NCI-H146 (cell line): ENCODE measurements at places on chromosomes 5 and 9.
A peak's percentile ranks its signal among the peaks of the same experiment; 100 is the strongest.

GRCh38 chr5:112165399-112165798, 253.7 kb downstream of the EPB41L4A start:
- no peak for DNase-seq

DNA sequence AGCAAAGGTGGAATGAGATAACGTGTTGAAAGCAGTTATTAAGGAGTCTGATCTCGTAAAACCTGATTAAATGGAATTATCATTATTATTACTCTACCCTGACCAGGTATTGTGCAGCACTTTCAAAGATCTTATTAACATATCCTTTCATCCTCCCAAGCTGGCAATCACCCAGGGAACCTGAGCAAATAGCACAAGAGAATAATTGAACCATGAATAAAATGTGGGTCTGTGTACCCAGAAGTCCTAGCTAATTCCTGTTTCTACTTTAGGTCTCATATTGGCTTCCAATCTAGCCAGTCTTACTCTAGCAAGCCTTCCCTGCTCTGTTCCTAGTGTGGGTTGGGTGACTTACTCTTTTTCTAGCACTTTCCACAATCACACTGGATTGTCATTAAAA, 162.2 kb upstream of the STK32A start:
- DNase-seq, result peak; percentile 92

GRCh38 chr9:35515766-35516165, 25.9 kb downstream of the RUSC2 start:
- no peak for DNase-seq

- peak; percentile 63 for DNase-seq
These were observed 305.1 kb downstream of the PSAT1 start for GRCh38 chr9:78601957-78602565.

DNA sequence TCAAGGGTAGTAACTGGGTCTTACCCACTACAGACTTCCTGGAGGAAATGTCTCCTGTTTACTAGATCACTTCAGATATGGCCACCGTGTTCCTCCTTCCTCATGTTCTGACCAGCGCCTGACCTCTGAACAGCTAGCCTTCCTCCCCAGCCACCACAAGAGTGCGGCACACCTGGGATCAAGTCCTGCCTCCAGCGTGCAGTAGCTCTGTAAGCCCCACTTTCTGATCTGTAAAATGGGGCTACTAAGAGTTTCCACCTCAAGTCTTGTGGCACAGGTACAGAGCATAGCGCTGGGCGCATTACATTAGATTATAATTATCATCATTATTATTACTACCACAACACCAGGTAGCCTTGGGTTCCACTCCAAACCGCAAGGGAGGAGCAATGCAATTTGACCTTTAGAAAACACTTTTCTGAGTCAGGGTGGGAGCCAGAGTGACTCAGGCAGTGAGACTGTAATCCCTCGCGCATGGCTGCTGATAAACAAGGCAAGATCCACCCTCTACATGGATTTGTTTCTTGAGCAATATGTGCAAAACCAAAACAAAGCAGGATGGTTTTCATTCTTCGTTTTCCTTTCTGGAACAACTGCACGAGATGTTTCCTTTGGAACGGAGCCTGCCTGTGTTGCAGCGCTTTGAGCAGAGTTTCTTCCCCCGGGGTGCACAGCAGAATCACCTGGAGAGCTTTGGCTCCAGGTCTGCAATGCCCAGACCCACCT, 65.0 kb upstream of the ANGPTL2 start:
- DNase-seq, result no peak

GRCh38 chr9:96173640-96174039, 128.3 kb downstream of the HSD17B3 start:
- DNase-seq, result no peak

DNA sequence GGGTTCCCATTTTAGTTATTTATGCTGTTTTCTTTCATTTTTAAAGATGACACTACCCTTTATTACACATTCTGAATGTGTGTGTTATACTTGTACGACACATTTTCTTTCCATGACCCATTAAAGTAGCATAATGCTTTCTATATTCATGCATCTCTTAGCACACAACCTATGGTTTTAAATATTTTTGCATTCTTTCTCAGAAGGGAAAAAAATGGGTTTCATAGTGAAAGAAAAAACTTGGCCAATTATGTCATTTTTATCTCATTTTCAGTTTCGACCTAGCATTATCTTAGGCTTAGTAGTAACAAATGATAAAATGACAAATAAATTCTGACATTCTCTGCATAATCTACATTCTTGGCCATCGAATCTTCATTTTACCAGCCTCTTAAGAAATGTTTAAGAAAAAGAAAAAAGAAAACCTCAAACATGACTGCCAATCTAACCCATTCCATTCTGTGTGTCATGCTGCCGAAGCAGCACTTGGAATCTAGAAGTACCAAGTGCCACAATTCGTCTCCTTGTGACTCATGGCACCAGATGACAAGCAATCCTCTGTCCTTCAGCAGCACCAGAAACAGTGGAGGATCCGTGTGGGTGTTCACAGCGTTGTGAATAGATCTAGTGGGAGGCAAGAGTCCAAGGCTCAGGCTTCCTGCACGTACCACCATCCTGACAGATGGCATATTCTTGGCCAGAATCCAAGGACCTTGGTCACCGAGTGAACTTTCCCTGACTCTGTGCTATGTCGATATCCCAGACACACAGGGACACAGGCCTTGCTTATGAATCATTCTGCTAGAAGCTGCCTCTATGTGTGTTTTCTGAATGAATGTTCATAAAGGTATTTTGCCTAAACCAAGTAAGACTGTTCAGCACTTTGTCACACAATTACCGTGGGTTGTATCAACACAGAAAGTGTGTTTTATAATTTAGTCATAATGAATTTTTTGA, 502.7 kb downstream of the NR2F1-AS1 start:
- DNase-seq, result peak; percentile 4

GRCh38 chr9:96078897-96079490, 203.5 kb downstream of the ERCC6L2 start:
- no peak for DNase-seq

- DNase-seq, result peak; percentile 28
These were observed 31.3 kb upstream of the GRIA1 start for GRCh38 chr5:153459051-153459743.

GRCh38 chr9:88721025-88721424, 186.0 kb downstream of the NXNL2 start:
- DNase-seq, result no peak

DNA sequence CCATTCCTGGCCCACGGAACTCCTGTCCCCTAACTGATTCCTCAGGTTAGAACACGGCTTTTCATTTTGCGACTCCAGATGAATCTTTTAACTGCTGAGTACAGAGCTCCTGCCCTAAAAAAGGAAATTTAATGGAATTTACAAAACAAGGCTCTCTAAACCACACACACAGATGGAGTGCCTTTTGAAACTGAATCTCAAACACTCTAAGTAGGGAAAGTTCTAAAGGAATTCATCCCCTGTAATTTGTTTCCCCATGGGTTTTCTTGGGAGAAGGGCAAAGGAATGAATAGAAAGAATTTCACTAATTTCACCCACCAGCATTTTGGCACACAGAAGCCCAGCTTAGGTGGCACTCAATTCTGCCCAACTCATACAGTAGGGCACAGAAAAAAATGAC, 106.5 kb downstream of the THBS4 start:
- no peak for DNase-seq

- no peak for DNase-seq
These were observed 212.7 kb upstream of the CD180 start for GRCh38 chr5:67409126-67409777.

DNA sequence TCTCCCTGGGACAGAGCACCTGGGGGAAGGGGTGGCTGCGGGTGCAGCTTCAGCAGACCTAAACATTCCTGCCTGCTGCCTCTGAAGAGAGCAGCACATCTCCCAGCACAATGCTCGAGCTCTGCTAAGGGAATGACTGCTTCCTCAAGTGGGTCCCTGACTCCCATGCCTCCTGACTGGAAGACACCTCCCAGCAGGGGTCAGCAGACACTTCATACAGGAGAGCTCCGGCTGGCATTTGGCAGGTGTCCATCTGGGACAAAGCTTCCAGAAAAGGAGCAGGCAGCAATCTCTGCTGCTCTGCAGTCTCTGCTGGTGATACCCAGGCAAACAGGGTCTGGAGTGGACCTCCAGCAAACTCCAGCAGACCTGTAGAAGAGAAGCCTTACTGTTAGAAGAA, 77.2 kb downstream of the SLCO6A1 start:
- no peak for DNase-seq
